Osteocyte (in vitro differentiated cells): ENCODE measurements at places on chromosomes 16 and 17.
A peak's percentile ranks its signal among the peaks of the same experiment; 100 is the strongest.

DNA sequence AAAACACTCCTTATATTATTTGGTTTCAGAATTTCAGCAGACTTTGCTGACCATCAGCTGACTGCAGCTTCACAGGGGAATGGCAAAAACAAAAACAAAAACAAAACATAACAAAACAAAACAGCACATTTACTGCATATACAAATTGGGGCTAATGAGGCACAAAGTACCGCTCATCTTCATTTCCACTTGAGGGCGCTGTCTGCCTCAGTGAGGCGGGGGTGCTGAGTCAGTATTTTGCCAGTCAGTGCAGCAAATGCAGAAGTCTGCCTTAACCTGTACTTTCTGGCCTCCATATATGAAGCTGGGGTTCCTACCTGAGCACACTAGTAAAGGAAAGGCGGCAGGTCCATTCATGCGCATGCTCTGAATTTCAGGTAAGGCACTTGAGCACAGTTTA, 13.5 kb upstream of the DYNLRB2 start:
- DNase-seq = no peak

GRCh38 chr17:79870540-79870939, 31.3 kb upstream of the CBX4 start:
- DNase-seq = no peak

DNA sequence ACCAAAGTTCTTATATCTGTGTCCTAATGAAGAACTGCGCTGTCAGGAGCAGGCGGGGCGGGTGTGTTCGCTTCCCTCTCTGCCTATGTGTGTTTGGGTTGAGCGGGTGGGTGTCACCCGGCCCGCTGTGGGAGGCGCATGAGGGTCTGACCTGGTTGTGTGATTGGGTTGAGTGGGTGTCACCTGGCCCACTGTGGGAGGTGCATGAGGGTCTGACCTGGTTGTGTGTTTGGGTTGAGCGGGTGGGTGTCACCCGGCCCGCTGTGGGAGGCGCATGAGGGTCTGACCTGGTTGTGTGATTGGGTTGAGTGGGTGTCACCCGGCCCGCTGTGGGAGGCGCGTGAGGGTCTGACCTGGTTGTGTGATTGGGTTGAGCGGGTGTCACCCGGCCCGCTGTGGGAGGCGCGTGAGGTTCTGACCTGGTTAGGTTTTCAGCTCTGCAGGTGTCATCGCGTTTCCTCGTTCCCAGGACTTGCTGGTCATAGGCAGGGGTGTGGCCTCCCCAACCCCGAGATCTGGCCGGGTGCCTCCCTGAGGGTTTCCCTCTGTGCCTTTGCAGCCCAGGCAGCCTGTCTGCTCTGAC, 69.6 kb upstream of the ZNF750 start:
- DNase-seq = no peak

GRCh38 chr16:67398546-67399217, 5.4 kb upstream of the TPPP3 start:
- DNase-seq = no peak

DNA sequence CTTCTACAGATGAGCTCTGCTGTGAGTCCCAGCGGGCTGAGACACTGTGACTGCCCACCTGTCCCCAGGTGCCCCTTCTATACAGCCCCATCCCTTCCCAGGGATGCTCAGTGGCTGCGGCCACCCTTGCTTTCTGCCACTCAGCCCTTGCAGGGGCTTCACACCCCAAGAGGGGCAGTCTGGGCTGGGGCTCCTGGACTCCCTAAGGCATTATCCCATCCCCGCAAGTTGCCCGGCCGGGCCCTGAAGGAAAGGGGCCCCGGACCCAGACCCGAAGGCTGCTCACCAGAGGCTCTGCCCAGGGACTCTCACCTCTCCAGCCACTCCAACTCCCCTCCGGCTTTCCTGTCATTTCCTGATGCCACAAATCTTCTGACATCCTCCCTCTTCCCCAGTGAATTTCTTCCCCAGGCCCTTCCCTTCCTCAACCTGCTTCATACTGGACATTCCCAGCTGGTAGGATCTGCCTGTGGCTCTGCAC, 88.5 kb upstream of the TOB1 start:
- peak; percentile 80 for DNase-seq

- no peak for DNase-seq
Measured at GRCh38 chr17:47643116-47643515, 6.6 kb upstream of the KPNB1 start.

DNA sequence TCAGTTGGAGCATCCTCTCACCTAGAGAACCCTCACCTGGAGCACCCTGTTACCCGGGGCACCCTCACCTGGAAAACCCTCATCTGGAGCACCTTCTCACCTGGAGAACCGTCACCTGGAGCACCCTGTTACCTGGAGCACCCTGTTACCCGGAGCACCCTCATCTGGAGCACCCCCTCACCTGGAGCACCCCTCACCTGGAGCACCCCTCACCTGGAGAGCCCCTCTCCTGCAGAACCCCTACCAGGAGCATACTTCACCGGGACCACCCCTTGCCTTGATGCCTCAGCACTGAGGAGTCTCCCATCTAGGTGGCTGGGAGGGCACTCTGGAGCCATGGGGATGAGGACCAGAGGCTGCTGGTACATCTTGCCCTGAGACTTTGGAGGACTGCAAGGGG, 3.4 kb upstream of the FBXL16 start:
- DNase-seq = no peak

DNA sequence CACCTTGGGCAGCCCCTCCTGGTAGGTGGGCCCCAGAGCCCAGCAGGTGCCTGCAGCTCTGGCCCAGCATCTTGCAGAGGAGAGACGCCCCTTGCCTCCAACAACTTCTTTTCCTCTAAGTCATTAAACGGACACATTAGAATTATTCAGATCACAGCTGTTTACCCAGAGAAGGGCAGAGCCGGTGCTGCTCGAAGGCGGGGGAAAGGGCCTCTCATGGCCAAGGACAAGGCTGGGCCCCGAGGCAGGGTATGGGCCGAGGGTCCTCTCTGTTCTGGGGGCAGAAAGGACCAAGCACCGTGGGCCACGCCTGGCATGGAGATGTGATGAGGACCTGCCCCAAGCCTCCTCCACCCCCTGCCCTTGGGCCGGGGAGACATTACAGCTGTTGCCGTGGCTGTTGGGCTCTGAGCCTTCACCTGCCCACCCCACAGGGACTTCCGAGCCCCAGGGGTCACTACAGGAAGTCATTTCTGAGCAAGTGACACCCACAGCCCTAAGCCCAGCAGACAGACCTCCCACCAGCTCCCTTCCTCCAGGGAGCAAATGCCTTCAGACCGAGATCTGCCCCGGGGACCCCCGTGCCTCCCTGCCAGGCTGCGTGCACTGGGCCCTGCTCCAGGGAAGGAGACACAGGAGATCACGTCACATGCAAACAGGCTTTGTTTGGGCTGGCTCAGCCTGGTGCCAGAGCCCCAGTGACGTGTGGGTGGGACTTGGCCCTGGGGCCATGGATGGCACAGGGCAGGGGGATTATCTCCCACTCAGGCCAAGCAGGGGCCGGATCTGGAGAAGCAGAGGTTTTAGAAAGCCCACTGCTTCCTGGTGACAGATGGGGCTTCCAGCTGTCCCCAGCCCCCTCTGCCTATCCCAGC, 699 bp upstream of the PVALEF start:
- DNase-seq = no peak

GRCh38 chr16:87851141-87851587, 18.1 kb downstream of the SLC7A5 start:
- DNase-seq = no peak

DNA sequence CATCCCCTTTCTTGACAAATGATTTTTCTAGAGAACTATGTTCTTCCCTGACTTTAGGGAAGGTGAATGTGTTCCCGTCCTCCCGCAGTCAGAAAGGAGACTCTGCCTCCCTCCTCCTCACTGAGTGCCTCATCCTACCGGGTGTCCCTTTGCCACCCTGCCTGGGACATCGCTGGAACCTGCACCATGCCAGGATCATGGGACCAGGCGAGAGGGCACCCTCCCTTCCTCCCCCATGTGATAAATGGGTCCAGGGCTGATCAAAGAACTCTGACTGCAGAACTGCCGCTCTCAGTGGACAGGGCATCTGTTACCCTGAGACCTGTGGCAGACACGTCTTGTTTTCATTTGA, 7.4 kb downstream of the NAT9 start:
- DNase-seq = no peak

DNA sequence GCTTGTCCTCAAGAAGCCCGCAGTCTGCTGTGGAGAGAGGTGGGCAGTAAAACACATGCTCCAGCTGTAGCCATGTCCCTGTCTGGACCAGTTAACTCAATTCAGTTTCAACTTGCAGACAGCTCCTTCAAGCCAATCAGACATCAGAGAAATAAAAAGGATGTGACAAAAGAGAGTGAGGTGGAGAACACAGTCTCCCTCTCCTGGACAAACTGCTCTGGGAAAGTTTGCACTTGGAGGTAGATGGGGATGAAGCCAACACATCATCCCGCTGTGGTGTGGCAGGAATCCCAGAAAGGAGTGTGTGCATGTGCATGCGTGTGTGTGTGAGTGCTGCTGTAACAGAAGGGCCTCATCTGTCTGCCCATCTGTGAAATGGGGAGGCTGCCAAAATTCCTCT, 358.6 kb upstream of the ASIC2 start:
- no peak for DNase-seq

GRCh38 chr17:79843474-79843815, 4.2 kb upstream of the CBX4 start:
- no peak for DNase-seq
